Hematopoietic multipotent progenitor cell treated with erythropoietin and hydrocortisone succinate and interleukin-3 and kit ligand, for 15 days (in vitro differentiated cells): ENCODE measurements at places on chromosomes 2 and 18.

DNA sequence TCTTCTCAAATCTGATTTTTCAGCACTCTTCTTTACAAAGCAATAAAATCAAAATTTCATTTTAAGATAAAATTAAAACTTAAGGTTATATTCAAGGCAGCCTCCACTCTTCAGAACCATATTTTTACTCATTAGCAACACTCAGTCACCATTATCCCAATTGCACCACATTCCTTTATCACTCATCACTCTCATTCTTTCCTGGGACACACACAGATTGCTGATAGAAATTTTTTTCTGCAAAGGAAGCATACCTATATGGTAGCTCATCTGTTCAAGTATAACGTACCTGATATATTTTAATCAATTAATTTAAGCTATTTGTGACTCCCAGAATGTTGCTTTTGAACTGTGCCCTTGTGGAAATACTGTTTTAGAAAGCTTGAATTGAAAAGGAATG, 1559.3 kb upstream of the ZEB2 start:
- no peak for DNase-seq

DNA sequence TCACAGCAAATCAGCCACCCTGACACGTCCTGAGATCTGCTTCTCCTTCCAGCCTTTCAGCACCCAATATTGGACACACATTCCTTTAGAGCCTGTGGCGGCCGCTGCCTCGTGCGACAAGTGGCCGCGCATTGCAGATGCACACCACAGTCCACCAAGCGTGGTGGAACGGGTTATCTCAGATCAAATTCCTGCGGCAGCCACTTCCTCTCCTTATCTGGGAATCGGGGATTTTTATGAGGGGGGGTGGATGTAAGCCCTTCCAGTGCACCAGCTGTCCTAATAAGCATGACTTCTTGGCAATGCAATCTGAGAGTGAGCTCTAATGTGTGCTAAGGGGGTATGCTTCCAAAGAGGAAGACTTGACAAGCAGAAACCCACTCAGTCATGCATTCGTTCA, 18.3 kb upstream of the BMP10 start:
- DNase-seq: no peak

GRCh38 chr2:153077311-153077710, 358.9 kb downstream of the ARL6IP6 start:
- DNase-seq: no peak

GRCh38 chr2:203918264-203918663, 18.3 kb upstream of the ICOS start:
- DNase-seq: no peak

DNA sequence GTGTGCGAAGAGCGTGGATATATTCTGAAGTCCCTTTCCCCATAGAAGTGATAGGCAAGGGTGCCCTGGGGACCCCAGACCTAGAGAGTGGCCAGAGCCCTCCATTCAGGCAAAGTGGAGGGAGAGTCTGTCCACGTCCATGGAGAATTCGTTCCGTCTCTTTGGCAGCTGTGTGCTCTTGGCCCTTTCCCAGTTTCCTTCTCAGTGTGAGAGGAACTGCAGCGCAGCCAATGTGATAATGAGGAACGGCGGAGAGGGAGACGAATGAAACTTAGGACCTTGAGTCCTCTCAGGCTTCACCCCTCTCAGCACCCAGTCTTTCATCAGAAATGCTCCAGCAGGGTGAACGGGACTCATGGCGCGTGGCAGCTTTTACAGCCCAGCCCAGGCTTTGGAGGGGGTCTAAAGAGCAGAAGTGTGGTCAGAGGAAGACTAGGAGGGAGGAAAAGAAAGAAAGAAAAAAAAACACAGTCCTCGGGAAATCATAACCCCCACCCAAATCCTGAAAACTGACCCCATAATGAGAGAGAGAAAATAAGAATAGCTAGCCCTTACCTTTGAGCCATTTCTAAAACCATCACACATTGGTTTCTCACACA, 95.0 kb upstream of the RIOK3 start:
- DNase-seq: no peak

GRCh38 chr2:122186761-122187222, 431.3 kb downstream of the TSN start:
- peak; percentile 48 for DNase-seq

- no peak for DNase-seq
Measured at GRCh38 chr2:9941996-9942390, 9.5 kb upstream of the GRHL1 start.

GRCh38 chr2:138779406-138779780, 797 bp downstream of the NXPH2 start:
- no peak for DNase-seq

GRCh38 chr18:42549596-42549995, 565.9 kb downstream of the RIT2 start:
- no peak for DNase-seq

- no peak for DNase-seq
Measured at GRCh38 chr2:25632396-25632795, 41.0 kb downstream of the DTNB start.

GRCh38 chr2:239236043-239236807, 164.6 kb downstream of the HDAC4 start:
- DNase-seq: no peak

- DNase-seq: no peak
Measured at GRCh38 chr2:144747571-144747970, 227.7 kb upstream of the ZEB2 start.

DNA sequence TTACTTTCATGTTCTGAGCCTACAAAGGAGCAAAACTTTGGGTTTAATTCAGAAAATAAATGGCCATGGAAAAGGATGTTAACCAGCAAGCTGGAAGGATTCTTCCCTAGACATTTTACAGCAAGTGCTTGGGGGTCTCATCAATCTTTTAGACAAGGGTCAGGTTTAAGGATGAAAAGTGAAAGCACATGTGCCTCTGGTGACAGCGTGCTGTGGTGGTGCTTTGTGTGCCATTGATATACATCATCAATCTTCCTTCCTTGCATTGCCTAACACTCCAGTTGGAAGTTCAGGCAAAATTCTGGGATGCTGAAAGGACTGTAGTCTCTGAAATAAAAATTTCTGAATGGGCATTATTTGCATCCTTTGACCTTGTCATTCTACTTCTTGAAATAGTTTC, 171.2 kb downstream of the KCNE4 start:
- DNase-seq: no peak

DNA sequence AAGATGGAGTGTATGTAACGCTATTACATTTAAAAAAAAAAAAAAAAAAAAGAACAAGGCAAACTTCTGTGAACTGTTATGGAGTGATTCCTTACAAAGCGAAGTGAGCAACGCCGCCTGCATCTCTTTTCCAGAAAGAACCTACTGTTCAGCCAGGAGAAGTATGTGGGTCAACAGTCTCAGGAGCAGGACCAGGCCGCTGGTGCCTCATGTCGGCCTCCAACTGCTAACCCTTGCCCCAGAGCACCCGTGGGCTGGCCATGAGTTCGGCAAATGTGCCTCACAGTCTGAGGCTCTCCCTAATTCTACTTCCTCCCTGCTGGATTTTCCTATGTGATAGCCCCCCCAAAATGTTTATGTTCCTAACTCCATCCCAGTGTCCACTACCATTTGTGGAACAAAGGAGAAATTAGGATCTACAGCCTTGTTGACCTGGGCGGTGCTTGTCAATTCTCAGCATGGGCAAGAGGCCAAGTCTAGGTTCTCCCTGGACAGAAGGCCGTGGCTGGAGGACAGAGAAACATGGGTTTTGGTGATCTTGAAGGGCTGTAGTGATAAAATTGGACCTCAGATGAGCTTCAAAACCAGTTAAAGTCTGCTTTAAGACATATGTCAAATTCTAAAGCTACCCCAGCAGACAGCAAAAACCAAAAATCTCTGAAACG, 15.9 kb downstream of the FAM168B start:
- no peak for DNase-seq

- DNase-seq: no peak
Measured at GRCh38 chr2:15617778-15618448, 26.2 kb downstream of the DDX1 start.

DNA sequence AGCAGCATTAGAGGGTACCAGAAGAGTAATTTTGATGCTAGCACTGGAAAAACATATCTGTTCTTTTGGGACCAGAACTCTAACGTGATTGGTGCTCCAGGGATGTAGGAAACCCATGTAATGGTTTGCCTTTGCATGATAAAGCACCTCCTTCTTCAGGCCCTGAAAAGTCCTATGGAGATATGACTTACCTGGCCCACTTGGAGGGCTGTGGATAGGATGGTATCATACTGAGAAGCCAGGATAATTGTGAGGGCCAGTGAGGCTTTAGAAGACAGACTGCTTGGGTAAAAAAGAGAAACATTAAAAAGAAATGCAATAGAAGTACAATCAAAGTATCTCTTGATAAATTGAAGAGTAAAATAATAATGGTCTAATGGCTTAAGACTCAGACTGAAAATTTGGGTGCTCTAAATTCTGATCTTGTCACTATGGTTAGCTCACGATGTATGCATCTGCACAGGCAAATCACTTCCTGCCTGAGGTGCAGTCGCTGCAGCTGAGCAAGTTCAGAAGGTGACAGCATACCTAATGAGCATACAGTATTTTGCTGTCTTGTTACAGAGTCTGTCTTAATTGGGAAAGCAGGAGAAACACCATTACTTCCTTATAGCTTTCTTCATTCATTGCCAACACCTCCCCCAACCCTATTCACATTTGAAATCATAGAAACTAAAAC, 371.5 kb downstream of the NUP35 start:
- DNase-seq: no peak

- DNase-seq: no peak
Measured at GRCh38 chr2:8541223-8541622, 140.6 kb upstream of the ID2 start.

DNA sequence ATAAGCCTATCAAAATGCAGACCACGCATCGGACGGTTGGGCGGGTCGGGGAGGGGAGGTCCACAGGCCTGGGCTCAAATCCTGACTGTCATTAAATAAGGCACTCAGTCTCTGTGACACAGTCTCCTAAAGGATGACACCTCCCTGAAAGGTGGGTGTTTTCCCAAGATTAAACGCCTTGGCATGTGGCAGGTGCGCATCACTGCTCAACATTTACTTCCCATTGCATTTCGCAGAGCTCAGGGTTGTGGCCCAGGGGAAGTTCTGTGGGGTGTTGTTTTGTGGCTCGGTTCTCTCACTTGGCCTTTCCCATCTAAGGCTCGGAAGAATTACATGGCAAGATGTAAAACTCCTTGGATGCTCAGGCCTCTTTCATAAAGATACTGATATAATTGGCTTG, 107.4 kb downstream of the NCK2 start:
- DNase-seq: no peak

- DNase-seq: no peak
Measured at GRCh38 chr2:43348908-43349661, 122.7 kb upstream of the ZFP36L2 start.

DNA sequence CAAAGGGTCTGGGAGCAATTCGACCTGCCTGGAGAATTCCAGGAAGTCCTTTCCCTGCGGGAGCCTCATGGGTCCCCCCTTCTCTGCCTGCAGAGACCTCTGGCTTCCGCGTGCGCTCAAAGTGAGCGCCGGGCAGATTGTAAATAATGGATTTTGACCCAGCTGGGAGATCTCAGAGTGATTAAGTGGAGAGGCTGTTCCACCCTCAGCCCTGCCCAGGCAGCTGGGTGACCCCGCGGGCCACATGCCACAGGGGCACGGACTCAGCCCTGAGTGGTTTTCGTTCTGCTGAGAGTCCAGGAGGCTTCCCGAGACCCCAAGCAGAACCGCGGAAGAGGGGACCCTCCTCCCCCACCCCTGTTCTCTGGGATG, 1.2 kb downstream of the KCNG2 start:
- DNase-seq: no peak

GRCh38 chr2:193349642-193350041, 1154.9 kb upstream of the TMEFF2 start:
- DNase-seq: no peak

DNA sequence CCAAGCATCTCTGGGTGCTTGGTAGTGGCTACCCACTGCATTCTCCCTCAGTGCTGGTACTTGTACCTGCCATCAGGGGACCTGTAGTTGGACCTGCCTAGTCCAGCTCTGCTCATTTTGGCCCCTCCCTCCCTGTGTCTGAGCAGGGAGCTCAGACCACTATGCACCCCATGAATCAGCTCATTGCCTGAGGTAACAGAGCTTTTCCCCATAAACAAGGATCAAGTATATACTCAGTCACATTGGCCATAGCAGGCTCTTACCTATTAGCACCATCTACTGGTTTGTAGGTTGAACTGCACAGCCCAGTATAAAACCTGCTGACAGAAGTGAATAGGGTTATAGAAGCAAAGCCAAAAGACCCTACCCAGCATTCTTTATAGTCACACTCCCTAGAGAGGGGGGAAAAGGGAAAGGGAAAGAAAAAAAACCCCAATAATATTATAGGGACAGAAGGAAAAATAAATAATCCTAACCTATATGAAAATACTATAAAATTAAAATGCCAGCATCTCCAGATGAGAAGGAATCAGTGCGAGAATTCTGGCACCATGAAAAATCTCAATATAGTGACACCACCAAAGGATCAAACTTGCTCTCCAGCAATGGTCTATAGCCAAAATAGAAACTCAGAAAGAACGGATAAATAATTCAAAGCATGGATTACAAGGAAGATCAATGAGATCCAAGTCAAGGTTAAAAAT, 6.9 kb upstream of the FLACC1 start:
- peak; percentile 65 for DNase-seq

DNA sequence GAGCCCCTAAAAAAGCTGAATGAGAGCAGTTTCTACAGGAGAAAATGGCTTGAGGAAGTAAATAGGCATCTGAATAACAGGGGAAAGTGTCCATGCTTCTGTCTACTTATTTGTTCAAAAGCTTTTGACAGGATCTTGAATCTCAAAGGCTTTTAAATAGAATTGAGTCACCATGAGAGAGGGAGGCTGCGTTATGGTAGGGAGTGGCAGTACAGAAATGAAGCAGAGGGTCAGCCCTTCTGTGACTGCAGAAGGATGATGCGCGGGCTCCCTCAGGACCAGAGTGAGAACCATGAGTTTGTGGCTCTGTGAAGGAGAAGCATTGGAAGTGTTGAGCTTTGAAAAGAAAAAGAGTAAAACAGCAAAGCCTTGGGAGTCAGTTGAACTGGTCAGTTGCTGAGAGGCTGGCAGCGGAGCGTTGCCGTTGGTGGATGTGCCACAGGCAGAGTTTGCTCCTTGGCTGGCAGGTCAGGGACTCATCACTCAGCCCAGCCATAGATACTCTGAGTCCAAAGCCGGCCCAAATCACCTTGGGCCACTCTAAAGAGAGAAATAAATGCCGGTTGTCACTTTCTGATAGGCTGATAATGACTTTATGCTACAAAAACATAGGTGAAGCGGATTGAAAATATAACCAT, 17.4 kb downstream of the COPS7B start:
- no peak for DNase-seq

DNA sequence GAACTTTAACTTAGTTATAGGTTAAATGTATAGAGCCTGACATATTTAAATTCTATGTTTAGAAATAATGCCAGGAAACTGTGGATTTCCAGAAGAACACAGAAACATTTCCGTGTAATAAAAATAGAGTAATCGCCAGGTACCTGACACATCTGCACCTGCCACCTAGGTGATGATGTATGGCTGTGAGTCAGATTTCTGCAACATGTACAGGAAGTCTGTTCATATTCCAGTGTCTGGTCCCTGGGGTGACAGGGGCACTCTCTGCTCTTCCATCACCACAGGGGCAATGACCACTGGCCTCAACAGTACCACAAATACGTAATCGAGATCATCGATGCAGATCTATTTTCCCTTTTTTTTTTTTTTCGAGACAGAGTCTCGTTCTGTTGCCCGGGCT, 101.1 kb upstream of the LPIN2 start:
- no peak for DNase-seq

- DNase-seq: no peak
Measured at GRCh38 chr2:145220496-145220895, 700.6 kb upstream of the ZEB2 start.

GRCh38 chr2:641872-642815, 35.1 kb downstream of the TMEM18 start:
- no peak for DNase-seq
